ENCODE measurements at places on chromosomes 12 and 14. TPM values are rescaled to one million over a fixed set of nuclear protein-coding genes. Genes with fewer than 3 reads are reported as not detected.
A peak's percentile ranks its signal among the peaks of the same experiment; 100 is the strongest.

POTEG gene
- total RNA-seq = not detected

DNA sequence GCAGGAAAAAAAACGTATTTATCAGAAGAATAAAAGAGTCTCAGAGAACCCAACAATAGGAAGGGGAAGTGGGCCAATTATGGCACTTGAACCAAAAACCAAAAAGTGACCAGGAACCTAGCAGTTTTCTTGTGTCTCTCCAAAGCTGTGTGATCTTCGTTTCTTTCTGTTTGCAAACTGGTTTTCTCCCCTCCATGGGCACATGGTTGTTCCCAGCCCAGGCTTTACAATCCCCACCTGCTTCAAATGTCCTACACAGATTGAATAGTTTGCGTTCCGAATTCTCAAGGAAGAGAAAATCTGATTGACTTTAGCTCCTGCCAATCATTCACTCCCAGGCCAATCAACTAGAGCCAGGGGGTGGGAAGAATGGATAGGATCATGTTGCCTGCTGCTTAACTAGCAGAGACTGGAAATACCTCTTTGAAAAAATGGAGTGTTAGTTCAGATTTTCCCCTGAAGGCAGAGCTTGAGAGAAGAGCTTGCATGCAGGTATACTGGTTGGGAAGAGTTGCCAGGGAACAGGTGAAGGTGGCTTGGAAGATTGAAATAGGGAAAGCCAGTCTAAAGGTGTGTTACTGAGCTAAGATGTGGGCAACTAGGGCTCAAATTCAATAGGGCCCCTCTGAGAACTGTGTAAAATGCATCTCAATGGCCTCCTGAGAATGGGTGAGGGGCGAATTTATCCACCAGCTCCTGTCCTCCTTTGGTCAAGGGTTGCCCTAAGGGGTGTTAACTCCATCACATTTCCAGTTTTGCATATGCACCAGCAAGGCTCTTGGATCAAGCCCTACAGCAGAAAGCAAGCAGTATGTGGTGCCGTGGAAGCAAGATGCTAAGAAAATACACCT lies 106.4 kb upstream of the SRRM4 start:
- DNase-seq = peak; percentile 89

GRCh38 chr12:44842669-44843068 lies 33.4 kb downstream of the NELL2 start:
- DNase-seq = no peak

GRCh38 chr12:95624589-95624988 lies 73.3 kb upstream of the USP44 start:
- DNase-seq = no peak

GRCh38 chr12:3242199-3242863 lies 165.2 kb downstream of the TSPAN9 start:
- no peak for DNase-seq

SP7 gene
- total RNA-seq = not detected

DNA sequence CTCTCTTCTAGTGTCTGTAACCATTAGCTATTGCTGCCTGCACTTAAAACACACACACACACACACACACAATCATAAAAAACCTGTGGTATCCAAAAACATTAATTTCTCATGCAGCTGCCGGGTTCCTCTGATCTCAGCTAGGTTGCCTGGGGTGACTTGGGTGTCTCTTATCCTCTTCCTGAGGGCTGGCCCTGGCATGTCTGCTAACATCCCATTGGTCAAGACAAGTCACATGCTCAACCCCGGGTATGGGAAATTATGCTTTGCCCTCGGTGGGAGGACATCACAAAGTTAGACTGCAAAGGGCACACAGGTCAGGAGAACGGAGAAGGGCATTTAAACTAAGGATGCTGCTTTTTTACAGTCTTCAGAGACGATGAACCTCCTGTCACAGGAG lies 55.7 kb downstream of the TRPV4 start:
- DNase-seq = peak; percentile 79

DNA sequence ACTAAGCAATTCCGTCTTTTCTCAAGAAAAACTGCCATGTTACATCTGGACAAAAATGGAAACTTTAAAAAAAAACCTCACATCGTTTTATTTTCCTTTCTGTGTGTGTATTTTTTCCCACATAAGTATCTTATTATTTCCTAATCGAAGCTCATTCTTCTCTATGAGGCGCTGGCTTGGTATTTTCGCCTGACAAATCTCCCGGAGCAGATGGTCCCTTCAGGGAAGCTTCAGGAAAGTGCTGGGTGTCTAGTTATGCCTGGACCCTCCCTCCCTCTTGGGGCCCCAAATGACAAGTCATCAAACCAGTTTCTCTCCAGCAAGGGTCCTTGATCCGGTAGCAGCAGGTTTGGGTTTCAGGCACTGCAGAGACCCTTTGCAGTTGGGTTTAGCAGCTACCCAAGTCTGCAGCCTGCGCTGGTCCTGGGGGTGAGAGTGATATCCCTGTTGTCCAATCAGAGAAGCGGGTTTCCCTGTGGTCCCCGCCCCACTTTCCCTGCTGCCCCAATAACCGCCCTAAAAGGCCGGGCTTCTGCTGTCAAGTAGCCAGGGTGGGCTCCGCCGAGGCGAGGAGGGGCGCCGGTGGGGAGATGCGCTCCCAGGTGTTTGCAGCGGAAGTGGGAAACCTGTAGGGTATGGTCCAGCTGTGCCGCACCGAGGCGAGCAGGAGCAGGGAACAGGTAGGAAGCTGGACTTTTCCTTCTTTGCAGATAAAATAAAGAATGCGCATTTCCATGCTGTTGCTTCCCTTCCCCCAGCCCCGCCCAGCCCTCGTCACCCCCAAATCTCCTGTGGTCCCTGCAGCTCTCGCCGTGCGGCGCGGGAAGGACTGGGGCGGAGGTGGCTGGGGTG lies at the start of gene CNTN1:
Gene CNTN1, plus strand, starts transcription at position 527 of the 852 bp plus-strand sequence.
- peak; percentile 98 for DNase-seq

DNA sequence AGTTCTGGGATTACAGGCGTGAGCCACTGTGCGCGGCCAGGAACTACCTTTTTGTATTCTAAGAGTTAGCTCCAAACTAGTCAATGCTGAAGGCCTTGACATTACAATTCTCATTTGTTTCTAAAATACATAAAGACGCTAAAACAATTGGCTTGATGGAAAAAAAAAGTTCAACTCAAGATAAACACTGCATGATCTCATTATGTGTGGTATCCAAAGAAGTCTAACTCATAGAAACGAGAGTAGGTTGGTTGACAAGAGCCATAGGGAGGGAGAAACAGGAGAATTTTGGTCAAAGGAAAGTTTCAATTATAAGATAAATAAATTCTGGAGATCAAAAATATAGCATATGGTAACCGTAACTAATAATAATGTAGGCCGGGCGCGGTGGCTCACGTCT lies 20.0 kb upstream of the RNF34 start:
- no peak for DNase-seq

LMNTD1 gene
- total RNA-seq = 37.7 TPM

GLT8D2 gene
- 0.69 TPM for total RNA-seq

C12orf60 gene
- 3.1 TPM for total RNA-seq

GRCh38 chr12:69509904-69510827 lies 40.0 kb downstream of the FRS2 start:
- DNase-seq = no peak

DNA sequence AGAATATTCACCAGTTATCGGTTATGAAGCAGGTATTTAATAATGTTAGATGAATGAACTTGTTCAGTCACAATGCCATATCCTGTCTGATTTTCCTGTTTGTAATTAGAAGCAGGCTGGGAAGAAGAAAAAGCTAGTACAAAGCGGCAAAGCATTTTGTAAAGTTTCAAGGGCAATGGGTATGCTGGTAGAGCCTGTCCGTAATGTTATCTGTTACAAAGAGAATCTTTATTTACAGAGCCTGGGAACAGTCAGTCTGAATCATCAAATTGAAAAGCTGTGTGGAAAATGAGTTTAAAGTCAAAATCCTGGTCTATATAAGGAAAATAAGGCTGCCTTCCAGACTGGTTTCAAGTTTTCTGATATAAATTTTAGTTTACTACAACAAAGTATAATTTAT lies 40.5 kb downstream of the PARP11 start:
- no peak for DNase-seq

SPTB gene
- total RNA-seq = 0.94 TPM

SRRM4 gene
- 0.76 TPM for total RNA-seq

- no peak for DNase-seq
Measured at GRCh38 chr12:46950094-46950493, 124.3 kb upstream of the SLC38A4 start.

DNA sequence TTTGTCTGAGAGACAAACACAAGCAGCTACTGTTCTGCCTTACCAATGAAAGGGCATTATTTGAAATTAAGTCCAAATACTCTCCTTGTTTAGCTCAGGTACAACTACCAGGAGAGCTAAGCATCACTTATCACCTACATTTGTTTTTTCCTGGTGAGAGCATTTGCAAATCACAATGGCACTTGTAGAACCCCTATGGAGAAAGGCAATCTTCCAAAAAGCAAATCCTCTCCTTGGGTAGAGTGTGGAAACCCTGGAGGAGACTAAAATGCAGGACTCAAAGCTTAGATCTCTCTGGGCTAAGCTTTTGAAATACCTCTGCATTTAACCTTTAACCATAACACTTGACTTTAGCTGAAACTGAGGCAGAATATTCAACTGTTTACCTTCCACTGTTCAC lies 20.8 kb downstream of the GTSF1 start:
- DNase-seq = peak; percentile 71

DNA sequence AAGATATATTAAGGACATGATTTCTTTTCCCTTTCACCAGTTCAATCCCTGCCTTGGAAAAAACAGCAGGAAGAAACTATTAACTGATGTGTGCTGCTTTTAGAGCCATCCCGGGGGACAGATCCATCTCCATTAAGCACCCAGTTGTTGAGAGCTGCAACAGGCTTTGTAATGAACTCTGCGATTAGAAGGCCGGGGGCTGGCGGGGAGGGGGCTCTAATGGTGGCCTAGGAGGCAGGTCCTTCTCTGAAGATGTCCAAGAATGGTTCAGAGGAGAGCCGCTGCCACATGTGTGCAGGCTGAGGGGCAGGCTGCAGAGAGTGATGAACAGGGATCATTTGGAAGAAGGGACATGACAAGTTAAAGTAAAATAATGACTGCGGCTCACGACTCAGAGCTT lies 67.8 kb downstream of the GALNT8 start:
- peak; percentile 36 for DNase-seq

GRCh38 chr12:94150240-94151121 lies 2.1 kb downstream of the PLXNC1 start:
- DNase-seq = peak; percentile 87

GRCh38 chr14:93239869-93240677 lies 33.0 kb downstream of the UBR7 start:
- DNase-seq = no peak

TSFM gene
- 39.9 TPM for total RNA-seq

GRCh38 chr12:9198012-9198411 lies 10.2 kb downstream of the PZP start:
- no peak for DNase-seq

DNA sequence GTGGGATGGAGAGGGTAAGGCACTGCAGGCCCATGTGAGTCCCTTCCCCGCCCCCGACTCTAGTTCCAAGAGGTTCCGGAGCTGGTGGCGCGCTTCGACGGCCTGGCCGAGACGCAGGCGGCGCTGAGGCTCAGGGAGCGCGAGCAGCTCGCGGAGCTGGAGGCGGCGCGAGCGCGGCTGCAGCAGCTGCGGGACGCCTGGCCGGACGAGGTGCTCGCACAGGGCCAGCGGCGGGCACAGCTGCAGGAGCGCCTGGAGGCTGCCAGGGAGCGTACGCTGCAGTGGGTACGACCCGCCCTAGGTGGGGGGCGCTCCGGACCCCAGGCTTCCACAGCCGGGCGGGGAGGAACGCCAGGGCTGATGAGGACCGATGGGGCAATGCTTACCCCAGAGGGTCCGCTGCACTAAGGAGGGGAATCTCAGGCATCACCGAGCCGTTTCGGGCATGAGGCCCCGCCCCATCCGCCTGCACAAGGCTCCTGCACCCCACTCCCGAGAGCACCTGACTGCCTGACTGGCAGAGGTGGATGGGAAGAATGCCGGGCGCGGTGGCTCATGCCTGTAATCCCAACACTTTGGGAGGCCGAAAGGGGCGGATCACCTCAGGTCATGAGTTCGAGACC lies 4.9 kb downstream of the CFAP73 start:
- DNase-seq = peak; percentile 90

DNA sequence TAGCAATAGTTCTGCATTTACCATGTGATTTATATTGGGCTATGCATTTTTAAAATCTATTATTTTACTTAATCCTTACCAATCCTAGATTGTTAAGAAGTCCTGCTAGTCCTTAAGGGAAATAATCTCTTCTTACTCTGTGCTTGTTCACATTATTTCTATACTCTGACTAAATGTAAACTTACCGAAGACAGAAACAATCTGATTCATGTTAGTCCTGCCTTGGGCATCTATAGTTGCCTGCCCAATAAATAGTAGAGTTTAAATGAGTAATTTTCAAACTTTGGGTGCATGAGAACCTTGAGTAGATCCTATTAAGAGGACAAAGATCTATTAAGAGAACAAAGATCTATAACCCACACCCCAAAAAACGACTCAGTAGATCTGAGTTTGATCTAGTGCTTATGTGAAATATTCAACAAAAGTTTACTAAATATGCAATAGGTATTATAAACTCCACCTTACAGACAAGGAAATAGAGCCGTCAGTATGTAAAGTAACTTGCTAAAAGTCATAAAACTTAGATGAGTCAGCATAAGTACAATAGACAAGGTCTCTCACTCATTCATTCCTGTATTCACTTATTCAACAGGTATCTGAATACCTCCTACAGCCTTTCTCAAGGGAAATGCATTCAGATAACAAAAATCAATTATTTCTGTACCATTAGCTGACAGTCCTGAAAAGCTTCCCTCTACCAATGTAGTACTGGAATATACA lies 127.6 kb downstream of the PAWR start:
- DNase-seq = no peak

DNA sequence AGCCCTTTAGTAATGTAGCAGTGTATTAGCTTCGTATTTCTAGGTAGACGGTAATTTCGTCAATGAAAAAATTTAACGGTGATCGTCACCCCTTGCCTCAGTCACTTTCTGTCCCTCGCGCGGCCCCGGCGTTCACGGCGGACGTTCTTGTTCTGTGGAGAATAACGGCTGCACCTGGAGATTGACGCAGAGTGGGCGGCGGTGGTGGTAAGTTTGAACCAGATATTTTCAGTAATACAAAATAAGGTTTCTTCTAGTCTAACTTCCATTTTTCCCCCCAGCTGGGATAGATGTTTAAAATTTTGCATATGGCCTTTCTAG lies 341 bp downstream of the ZNF10 start:
- DNase-seq = no peak

DNA sequence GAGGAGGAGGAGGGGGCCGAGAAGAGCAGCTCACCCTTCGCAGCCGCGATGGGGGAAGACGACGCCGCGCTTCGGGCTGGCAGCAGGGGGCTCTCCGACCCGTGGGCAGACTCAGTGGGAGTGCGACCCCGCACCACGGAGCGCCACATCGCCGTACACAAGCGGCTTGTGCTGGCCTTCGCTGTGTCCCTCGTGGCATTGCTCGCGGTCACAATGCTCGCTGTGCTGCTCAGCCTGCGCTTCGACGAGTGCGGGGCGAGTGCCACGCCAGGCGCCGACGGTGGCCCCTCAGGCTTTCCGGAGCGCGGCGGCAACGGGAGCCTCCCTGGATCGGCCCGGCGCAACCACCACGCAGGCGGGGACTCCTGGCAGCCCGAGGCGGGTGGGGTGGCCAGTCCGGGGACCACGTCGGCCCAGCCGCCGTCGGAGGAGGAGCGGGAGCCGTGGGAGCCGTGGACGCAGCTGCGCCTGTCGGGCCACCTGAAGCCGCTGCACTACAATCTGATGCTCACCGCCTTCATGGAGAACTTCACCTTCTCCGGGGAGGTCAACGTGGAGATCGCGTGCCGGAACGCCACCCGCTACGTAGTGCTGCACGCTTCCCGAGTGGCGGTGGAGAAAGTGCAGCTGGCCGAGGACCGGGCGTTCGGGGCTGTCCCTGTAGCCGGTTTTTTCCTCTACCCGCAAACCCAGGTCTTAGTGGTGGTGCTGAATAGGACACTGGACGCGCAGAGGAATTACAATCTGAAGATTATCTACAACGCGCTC lies 745 bp downstream of the TRHDE start:
- peak; percentile 75 for DNase-seq

METTL25 gene
- 10.6 TPM for total RNA-seq

NTS gene
- total RNA-seq = 3.4 TPM

Data from endodermal cell (in vitro differentiated cells).